ENCODE measurements at places on chromosomes 1 and 21.

DNA sequence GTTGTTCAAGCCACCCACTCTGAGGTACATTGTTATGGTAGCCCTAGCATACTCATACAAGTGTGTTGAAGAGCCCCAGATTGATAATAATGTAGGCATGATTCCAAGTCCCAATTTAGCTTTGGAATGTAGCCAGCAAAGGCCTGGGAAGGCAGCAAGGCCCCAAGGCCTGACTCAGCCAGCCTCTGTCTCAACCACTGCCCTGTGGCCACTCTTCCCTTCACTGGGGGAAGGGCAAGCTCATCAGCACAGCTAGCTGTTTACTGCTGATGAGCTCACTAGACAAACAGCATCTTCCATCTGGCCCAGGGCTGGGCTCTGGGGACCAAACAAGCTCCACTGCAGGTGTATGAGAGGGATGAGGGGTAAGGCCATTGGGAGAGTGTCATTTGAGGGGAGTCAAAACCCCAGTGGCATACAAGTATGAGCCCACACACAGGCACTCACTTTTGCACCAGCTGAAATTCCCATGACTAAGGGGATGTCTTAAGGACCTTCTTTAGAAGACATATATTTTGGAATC, 2.2 kb upstream of the IRF6 start:
- no peak for DNase-seq

GRCh38 chr1:208565756-208566440, 321.7 kb upstream of the PLXNA2 start:
- no peak for DNase-seq

- no peak for DNase-seq
Observed at GRCh38 chr1:219031809-219032208, 141.9 kb upstream of the LYPLAL1 start.

GRCh38 chr1:117205368-117205767, 5.4 kb downstream of the VTCN1 start:
- no peak for DNase-seq

Data from GM10248 (cell line).